ENCODE measurements at places on chromosomes 2 and 18.

DNA sequence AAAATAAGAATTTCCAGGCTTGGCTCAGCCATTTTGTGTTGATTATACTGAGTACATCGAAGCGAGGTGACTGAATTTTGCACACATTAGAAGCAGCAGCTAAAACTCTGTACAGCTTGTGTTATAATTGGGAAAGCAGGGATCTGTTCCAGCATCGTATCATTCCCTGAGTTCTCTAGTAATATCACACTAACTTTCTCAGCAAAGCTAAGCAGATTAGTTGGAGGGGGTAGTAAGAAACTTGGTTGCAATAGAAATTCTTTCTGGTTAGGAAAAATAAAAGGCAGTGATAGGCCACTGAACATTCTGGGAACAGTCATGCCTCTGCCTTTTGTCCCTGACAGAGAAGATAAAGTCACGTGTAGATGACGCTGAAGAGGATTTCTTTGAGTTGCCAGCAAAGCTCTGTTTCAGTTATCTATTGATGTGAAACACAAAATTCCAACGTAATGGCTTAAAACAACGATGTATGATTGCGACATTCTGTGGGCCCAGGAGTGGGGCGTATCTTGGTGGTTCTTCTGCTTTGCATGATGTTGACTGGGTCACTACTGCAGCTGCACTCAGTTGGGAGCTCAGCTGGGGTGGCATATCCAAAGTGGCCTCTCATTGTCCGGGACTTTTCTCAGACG, 202.1 kb upstream of the MEX3C start:
- DNase-seq: no peak

GRCh38 chr18:3281456-3282400, 19.8 kb downstream of the MYL12B start:
- DNase-seq: no peak

GRCh38 chr18:35999925-36000324, 27.4 kb downstream of the RMP24 start:
- no peak for DNase-seq

DNA sequence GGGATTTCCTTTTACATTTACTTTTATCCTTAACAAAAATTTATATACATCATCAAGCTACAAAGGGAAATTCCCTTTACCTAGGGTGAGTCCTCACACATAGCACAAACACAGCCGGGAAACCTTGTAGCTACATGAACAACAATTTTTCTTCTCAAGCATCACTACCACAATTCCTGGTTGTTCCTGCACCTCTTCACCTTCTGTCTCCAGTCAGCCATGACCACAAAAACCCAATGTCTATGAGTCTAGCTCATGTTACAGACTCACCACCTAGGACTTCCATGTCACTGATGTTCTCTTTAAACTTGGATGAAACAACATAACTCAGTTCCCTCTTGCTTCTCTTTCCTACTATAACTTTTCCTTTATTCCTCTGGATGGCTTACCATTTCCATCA, 460.4 kb downstream of the MBD2 start:
- DNase-seq: no peak

DNA sequence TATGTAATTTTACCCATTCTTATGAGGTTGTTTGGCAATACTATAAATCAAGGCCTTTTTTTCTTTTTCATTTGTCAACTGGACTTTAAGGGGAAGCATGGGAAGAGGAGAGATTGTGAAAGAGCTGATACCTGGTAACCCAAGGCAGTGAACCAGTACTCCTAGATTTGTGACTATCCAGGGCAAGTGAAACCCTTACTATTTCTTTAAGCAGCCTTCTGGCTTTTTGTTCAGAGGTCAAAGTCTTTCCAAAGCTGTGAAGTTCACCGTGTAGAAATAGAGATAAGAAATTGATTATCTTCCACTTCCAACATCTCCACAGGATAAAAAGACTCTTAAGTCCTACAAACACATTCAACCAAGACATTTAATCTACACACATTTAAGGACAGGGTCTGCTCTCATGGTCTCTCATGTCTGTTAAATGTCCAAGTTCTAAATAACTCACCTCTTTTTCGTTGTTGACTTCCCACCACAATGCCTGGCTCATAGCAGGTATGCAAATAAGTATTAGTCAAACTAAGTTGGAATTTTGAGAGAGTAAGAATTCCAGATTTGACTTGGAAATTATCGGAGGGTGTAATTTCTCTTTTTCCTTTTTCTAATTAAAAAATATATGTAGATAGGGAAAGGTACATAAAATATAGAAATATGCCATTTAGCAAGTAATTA, 485.8 kb downstream of the STK39 start:
- no peak for DNase-seq

GRCh38 chr2:1911811-1912210, 167.5 kb upstream of the PXDN start:
- DNase-seq: no peak

DNA sequence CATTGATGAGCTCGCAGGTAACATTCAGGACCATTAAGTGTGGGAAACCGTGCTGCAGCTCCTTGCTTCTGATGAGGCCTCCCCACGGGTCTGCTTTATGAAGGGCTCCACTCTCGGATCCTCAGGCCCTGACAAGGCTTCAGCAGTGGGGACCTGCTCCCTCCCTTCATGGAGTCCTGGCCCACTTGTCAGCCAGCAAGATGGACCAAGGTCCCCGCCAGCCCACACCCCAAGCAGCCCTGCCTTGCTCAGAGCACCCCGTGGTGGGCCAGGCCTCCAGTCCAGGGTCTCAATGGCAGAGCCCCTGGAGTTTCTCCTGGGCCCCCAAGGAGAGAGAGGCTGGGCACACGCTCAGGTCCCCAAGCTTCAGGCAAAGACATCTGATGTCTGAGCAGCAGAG, 41.5 kb downstream of the CROCC2 start:
- no peak for DNase-seq

DNA sequence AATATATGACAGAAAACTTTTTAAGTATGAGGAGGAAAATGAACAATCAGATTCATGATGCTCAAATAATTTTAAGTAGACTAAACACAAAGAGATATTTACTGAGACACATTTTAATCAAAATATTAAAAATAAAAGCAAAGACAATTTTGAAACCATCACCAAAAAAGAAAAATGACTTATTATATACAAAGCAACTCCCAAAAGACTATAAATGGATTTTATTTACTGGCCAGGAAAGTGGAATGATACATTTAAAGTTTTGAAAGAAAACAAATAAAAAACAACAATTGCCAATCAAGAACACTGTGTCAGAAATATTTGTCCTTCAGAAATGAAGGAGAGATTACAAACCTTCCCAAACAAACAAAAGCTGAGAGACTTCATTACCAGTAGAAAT, 968.5 kb upstream of the CELF4 start:
- DNase-seq: no peak

DNA sequence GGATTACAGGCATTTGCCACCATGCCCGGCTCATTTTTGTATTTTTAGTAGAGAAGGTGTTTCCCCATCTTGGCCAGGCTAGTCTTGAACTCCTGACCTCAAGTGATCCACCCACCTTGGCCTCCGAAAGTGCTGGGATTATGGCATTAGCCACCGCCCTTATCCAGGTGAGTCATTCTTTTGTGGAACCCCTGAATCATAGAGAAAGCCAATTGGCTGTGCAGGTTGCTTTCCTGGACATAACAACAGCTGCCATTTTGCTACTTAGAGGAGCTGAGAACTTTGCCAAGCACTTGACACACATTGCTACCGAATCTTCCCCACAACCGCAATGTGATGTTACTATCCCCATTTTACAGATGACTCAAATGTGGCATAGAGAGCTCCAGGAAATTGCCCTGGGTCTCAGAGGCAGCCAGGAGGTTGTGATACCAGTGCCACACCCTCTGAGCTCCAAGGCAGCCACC, 36.0 kb downstream of the SETBP1 start:
- no peak for DNase-seq

- no peak for DNase-seq
Observed at GRCh38 chr2:239208465-239209180, 192.2 kb downstream of the HDAC4 start.
